ENCODE measurements at places on chromosomes 11 and 22.

GRCh38 chr11:282630-283360 is 4.6 kb downstream of the NLRP6 start:
- DNase-seq: no peak

- DNase-seq: no peak
These were observed 21.7 kb upstream of the PDGFB start for GRCh38 chr22:39266398-39267030.

DNA sequence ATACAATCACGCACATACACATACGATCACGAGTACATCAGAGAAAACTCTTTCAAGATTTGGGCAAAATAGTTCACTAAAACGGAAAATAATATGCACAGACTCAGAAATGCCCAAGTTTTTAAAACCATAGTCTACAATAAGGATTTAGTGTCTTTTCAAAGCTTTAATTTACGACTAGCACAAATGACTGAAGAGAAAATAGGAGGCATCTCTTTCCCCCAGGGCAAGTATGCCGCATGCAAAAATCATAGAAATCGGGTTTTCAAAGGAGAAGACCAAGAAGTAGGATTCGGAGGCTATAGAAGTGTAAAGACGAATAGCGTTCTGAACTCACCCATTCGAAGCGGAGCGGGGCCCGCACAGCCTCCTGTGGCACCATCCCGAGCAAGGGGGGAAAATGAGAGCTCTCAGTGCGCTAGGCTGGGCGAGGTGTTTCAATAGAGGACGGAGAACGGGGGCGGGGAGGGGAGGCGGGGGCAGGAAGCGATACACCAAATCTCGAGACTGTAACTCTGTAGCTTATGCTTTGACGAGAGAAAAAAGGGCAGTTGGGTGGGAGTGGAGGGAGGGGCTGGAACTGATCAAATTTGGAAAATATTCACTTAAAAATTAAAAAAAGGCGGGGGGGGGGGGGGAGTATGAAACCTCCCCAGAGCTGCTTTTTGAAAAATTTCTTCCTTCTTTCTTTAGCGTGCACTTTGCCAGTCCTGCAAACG is 15.8 kb downstream of the BLID start:
- no peak for DNase-seq

GRCh38 chr11:85238906-85239305 is 388.2 kb downstream of the DLG2 start:
- DNase-seq: no peak

GRCh38 chr11:23263466-23263865 is 403.2 kb upstream of the CCDC179 start:
- DNase-seq: no peak

GRCh38 chr11:8356721-8357504 is 93.2 kb upstream of the LMO1 start:
- no peak for DNase-seq

GRCh38 chr11:7364660-7365059 is 113.0 kb downstream of the SYT9 start:
- no peak for DNase-seq

DNA sequence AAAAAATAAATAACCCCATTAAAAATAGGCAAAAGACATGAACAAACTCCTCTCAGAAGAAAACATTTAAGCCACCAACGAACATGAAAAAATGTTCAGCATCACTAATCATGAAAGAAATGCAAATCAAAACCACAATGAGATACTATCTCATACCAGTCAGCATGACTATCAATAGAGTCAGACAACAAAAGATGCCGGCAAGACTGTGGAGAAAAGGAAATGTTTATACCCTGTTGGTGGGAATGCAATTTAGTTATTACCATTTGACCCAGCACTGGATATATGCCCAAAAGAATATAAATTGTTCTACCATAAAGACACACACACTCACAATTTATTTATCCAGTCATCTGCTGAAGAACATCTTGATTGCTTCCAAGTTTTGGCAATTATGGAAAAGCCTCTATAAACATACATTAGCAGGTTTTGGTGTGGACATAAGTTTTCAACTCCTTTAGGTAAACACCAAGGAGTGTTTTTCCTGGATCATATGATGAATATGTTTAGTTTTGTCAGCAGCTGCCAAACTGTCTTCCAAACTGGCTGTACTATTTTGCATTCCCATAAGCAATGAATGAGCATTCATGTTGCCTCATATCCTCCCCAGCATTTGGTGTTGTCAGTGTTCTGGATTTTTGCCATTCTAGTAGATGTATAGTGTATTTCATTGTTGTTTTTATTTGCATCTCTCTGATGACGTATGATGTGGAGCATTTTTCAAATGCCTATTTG is 28.0 kb downstream of the OR8D1 start:
- DNase-seq: no peak

- DNase-seq: no peak
These were observed 20.8 kb upstream of the ADORA2A start for GRCh38 chr22:24406322-24407277.
